ENCODE measurements at places on chromosomes 4 and X.
A peak's percentile ranks its signal among the peaks of the same experiment; 100 is the strongest.

GRCh38 chr4:15149839-15150592 lies 147.7 kb downstream of the CPEB2 start:
- no peak for DNase-seq

DNA sequence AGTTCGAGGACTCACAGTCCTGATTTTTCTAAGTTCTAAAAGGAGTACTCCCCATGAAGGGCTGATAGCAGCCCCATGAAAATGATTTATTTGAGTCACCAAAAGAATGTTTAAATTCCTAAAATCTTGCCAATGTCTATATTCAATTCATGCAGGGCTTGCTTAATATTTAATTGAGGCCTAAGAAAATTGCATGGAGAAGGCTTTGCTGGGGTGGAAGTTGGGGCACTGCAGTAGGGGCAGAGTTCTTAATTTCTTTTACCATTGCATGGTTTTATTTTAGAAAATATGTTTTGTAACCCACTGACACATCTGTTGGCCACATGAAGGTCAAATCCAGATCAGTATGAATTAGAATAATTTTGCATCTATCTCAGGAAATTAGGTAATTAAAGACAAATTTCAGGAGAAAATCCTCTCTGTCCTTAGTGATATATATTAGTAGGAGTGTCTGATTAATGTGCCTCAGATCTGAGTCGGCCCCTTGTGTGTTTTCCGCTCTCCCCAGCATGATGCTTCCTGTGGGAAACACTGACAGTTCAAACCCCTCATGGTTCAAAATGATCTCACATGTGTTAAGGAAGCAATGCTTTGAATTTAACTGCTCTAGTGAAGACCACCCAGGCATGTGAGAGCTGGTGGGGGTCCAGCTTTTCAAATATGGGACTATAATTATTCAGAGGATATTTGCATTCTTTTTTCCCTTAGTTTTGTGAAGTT lies 54.0 kb upstream of the EGFL6 start:
- DNase-seq: no peak

GRCh38 chr4:167238226-167238625 lies 3.9 kb upstream of the SPOCK3 start:
- DNase-seq: no peak

- peak; percentile 52 for DNase-seq
These were observed 6.9 kb upstream of the TRIM2 start for GRCh38 chr4:153197301-153197700.

DNA sequence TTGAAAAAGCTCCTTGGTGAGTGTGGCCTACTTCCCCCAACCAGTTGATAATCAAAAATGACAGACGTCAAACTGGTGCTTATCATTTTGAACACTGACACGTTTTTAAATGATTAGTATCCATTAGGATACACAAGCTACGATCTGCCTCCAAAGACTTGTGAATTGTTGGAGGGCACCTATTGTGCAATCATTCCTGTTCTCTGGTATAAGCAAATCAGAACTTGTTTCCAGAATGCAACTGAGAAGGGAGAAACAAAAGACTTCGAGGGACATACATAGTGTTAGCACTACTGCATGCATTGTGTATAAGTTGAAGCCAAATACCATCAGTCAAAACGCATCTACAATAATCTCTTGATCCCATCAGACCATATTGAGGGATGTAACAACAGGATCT lies 11.6 kb downstream of the NPY2R start:
- no peak for DNase-seq

DNA sequence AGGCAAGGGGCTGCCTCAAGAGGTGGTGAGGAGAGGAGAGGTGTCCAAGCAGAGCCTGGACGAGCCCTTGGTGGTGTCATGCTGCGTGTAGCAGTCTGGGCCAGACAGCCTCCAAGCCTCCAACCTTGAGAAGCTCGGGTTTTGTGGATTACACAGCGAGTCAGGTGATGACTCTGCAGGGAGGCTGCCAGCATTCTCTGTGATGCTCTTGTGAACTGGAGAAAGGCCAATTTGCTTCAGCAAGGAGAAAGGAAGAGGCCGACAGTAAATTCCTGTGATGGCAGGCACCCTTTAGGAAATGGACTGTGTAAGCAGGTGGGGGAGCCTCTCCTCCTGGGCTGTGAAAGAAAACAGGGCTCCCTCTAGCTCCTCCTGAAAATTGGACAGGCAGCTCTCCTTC lies 36.0 kb upstream of the CD99L2 start:
- DNase-seq: no peak

- no peak for DNase-seq
These were observed 7.0 kb downstream of the MTM1 start for GRCh38 chrX:150575419-150575814.

- DNase-seq: no peak
These were observed 691.4 kb downstream of the PCDH7 start for GRCh38 chr4:31411565-31411964.

DNA sequence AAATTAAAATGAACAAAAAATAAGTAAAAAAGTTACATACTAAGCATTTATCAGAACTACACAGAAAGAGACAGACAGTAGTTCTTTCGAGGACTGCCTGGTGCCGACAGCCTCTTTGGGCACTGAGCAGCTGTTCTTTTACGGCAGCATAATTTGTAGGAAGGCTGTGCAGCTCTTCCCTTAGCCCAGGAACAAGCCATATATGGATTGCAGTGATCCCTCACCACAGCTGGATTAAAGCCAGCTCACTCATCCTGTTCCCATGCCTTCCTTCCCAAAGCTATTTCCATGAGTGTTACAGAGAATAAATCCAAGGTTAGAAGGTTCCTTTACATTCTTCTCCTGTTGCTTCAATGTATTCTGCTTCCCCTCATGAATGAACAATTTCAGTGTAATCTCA lies 71.7 kb downstream of the DDX60L start:
- DNase-seq: peak; percentile 37

DNA sequence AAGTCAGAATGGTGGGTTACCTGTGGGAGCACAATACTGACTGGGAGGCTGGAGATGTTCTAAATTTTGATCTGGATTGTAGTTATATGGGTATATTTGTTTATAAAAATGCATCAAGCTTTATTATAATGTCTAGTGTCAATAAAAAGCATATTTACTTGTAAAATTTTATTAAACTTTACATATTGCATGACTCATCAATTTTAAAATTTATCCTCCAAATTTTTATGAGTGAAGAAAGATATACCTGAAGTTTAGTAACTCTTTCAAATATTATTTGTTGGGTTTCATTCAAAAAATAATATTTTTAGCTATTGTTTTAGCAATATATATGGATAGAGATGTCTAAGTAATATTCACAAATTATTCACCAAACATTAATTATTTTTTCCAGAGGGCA lies 103.0 kb downstream of the ANXA5 start:
- no peak for DNase-seq

- DNase-seq: no peak
These were observed 310.5 kb downstream of the RAPGEF2 start for GRCh38 chr4:159413306-159413943.

DNA sequence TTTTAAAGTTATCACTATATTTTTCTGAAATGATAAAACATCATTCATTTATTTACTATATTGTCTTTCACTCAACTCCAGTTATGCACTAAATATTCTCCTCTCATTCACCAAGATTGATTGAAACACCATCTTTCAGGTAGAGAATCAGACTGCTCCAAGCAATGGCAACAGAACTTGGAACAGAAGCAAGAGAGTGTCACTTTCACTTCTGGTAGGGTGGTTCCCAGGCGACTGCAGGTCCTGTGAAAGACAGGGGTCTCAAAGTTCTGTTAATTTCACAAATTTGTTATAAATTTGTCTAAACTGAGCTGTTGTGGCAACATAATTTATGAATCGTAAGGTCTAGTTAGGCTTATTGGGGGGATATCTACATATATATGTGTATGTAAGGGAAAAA lies 47.8 kb downstream of the RHOH start:
- no peak for DNase-seq

DNA sequence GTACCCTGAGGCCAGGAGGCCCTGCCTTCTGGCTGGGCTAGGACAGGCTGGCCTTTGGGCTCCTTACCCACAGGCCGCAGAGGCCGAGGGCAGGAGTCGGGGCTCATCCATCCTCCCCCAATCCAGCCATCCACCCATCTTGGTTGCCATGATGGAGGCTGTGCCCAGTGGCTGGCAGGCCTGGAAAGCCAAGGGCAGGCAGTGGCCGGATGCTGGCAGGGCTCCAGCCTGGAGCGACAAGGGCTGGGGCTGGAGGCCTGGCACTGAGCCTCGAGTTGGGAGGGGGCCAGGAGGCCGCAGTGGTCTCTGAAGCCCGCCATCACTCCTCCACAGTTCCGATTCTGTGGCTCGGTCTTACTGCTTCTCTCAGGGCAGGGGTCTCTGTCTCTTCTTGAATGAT lies 8.6 kb upstream of the BGN start:
- DNase-seq: no peak

- peak; percentile 84 for DNase-seq
These were observed 104.7 kb downstream of the MAML3 start for GRCh38 chr4:140049024-140049848.

GRCh38 chr4:153140294-153140693 lies 63.9 kb upstream of the TRIM2 start:
- no peak for DNase-seq

DNA sequence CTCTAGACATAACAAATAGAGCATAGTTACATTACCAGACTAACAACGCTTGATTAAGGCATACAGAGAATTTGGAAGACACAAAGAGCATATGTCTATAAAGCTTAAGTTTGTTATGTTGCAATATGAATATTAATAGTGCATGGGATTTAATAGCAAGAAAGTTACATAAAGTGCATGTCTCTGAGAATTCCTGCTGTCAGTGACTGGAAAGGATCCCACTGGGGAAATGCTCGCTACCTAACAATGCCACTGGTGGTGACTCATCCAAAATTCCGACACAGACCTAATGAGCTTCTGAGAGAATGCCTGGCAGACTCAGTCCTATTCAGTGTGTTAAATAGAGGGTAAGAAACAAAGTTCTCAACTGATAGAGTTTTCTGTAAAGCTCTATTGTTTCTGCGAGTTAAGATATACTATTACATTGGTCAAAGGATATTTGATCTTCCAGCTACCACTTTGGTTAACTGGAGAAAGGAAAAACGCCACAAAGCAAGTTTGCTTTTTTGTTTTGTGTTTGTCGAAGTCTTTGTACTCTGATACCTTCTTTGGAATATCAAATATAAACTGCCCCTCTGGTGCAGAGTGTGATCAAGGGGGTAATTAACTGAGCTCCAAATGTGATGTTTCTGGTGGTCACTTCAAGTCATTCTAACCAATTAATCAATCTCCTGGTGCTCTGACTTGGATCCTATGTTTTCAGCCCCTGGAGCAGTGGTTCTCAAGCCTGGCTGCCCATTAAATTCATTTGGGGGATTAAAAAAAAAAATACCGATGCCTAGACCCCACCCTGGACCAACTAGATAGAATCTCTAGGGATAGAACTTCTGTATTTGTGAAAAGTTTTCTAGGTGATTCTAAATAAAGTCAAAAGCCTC lies 107.9 kb downstream of the PALLD start:
- DNase-seq: no peak

DNA sequence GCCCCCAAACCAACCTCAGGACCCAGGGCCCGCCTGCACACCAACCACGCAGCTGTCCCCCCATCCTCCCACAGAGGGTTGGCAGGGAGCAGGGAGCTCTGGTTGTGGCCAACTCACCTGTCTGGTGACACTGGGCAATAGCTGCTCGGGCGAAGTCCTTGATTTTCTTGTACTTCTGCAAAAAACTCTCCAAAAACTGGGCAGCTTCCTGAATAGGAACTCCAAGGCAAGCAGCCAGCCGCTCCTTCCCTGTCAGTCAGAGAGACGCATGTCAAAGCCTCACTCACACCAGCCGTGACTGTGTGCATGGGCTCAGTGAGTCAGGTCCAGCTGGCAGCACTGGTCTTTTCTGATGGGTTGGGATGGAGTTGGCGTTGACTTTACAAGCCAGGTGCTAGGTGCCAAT lies 26.4 kb downstream of the NAT8L start:
- no peak for DNase-seq

DNA sequence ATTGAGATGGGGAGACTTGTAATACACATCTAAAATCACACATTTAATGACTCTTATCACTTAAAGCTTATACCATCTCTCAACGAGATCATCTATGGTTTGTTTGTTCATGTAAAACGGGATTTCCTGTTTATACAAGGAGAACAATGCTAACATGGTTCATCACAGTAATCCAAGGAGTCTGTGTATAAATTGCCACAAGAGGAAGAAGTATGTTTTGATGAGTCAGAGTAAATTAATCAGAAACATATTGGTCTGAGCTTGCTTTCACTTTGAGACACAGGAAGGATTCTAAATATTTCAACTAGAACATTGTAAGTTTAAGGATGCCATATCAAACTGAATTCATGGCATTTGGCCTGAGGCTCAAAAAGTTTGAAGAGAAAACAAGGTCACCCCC lies 594.1 kb downstream of the GLUD2 start:
- no peak for DNase-seq

DNA sequence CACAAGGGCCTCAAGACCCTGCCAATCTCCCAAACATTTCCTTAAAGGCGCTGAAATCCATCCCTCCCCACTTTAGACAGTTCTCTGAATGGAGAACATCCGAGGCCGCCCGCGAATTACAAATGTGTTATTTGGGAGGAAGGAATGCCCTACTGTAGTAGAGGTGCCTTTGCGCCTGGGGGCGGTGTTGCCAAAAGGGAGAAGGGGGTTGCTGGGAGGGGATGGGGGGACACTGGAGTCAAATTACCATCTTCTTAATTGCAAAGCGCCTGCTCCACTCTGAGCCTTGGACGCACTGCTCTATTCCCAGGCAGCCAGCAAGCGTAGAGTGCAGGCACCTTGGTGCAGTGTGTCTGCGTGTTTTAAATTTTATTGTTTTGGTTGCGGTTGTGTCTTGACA lies 2.7 kb downstream of the TMEM255A start:
- DNase-seq: peak; percentile 86

- no peak for DNase-seq
These were observed 365.7 kb upstream of the CPEB2 start for GRCh38 chr4:14636563-14636962.

- DNase-seq: no peak
These were observed 29.9 kb downstream of the BOD1L1 start for GRCh38 chr4:13597604-13598003.

DNA sequence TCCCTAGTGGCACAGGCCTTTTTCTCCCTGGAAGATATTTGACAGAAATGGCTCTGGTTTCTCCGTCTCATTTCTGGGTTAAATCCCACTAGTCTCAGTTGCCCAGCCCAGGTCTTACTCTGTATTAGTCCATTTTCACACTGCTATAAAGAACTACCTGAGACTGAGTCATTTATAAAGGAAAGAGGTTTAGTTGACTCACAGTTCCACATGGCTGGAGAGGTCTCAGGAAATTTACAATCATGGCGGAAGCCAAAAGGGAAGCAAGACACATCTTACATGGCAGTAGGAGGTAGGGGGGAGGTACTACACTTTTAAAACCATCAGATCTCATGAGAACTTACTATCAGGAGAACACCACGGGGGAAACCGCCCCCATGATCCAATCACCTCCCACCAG lies 81.9 kb downstream of the FHDC1 start:
- DNase-seq: no peak

- DNase-seq: no peak
These were observed 13.4 kb upstream of the ETDC start for GRCh38 chrX:135295944-135296305.

Measured in NCI-H524 (cell line).